ENCODE measurements at places on chromosomes 12 and 14.

DNA sequence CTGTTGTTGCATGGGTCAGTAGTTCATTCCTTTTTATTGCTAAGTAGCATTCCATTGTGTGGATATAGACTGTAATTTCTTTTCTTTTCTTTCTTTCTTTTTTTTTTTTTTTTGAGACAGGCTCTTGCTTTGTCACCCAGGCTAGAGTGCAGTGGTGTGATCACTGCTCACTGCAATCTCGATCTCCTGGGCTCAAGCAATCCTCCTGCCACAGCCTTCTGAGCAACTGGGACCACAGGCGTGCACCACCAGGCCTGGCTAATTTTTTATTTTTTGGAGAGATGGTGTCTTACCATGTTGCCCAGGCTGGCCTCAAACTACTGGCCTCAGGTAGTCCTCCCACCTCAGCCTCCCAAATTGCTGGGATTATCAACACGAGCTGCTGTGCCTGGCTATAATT is 5.2 kb downstream of the ATP6V0A2 start:
- no peak for DNase-seq

DNA sequence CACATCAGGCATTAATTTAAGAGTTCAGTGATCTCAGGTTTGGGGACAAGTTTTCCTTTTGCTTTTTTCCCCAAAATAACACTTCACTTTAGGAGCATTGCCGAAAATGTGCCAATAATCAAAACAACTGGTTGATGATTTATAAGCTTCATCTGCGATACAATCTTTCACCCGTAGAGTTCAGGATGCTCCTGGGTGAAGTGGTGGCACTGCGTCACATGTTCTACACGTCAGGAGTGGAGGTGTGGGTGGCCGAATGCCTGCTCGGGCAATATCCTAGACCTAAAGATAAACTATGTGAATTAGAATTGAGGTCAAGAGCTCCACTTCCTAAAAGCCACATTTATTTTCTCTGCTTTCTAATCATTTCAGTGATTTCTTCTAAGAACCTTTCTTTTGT is 70.9 kb upstream of the DICER1 start:
- DNase-seq, result no peak

DNA sequence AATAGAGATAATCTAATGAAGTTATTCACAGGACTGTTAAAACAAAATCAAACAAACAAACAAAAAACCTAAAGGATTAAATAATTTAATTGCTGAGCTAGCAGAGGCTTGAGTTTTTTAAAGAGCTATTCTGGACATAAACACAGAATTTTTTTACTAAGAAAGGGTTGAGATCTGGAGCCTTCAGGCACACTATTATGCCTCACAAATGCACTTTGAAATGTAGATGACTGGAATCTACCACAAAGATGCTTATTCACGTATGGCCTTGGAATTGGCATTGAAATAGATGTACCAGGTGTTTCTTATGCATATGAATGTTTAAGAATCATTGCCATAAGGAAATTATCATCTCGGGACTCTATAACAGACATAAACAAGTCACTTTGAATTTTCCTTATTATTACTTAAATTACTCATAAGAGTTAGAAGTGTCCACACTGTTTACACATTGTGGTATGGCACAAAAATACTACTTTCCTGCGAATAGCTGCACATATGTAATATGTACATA is 21.6 kb downstream of the PUS7L start:
- no peak for DNase-seq

DNA sequence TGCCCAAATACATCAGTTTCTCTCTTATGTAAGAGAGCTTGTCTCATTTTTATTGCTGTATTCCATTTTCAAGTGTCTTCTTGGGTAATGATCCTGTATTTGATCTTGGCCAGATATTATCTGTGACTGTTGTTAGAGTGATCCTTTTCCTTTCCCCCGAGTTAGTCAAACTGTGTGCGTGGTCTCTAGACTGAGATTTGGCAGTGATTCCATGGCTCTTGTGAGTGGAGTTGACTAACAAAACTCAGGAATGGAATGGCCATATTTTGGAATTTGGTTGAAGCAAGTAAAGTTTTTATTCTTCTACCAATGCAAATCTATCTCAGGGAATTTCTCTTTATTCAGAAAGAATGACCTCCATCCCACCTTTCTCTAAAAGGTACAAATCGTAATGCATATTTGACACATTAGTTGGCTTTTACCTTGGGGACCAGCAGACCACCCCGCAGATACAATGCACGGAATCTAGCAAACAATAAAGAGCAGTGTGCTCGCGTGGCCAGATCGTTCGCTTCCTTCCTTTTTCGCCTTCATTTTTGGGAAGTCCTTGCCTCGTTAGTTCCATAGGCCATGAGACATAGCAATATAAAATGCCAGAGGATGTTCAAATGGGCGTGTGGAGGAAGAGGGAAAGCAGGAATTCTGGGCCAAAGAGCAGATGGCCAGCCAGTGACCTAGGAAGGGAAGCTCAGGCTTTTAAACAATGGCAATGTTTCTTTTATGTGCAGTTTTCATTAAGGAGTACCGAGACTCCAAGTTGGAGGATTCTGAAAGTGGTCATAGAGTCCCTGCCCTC is 24.4 kb downstream of the ETV6 start:
- DNase-seq, result no peak

DNA sequence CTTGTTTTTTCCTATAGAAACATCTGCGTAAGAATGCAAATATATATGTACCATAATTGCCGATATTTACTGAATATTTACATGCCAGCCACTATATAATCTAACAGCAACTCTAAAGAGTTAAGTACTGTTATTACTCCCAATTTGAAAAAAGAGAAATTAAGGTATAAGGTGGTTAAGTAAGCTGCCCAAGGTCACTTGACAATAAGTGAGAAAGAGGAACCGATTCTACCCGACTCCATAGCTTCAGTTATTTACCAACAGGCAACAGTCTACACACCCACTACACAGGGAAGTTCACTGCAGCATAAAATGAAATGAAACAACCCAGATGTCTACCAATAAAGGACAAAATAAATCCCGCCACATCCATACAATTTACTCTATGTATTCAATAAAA is 1.1 kb downstream of the MIS18BP1 start:
- DNase-seq, result no peak

GRCh38 chr12:1044696-1045095 is 53.7 kb downstream of the ERC1 start:
- DNase-seq, result peak; percentile 2

DNA sequence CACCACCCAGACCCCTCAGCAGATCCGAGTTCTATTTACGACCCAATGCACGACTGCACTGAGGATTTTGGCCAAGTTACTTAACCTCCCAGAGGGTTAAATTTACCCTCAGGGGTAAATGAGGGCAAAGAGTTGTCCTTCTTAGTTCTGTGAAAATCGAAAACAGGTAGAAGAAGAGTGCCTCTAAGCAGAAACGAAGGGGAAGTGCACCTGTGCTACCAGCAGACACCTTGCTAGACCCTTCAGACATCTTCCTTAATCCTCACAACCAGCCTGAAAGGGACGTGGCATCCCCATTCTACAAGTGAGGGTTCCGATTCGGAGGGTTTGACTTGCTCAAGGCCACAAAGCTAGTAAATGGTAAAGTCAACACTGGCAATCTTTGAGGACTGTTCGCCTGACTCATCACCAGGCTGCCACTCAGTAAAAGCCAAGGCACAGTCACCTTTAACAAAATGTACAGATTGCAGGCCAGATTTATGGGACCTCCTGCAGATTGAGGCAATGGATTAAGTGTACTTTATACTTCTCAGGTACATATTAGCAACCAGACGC is 1.6 kb downstream of the GSG1 start:
- DNase-seq, result no peak

GRCh38 chr14:99788713-99789112 is 4.5 kb upstream of the EML1 start:
- no peak for DNase-seq

DNA sequence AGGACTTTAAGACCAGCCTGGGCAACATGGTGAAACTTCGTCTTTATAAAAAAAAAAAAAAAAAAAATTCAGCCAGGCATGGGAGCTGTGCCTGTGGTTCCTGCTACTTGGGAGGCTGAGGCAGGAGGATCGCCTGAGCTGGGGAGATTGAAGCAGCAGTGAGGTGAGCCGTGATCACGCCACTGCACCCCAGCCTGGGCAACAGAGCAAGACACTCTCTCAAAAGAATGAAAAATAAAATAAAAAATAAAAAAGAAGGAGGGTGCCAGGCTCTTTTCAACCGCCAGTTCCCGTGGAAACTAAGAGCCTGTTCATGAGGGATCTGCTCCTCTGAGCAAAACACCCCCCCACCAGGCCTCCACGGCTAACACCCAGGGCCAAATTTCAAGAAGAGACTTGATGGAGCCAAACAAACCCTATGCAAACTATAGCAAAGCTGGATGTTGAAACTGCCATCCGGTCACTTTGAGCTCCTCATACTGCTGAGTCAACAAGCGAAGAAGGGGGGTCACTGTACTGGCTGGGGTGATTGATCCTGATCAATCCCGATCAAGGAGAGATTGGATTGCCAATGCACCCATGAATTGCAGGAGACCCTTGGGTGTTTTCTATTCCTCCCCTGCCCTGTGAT is 23.4 kb downstream of the DLK1 start:
- DNase-seq, result no peak

DNA sequence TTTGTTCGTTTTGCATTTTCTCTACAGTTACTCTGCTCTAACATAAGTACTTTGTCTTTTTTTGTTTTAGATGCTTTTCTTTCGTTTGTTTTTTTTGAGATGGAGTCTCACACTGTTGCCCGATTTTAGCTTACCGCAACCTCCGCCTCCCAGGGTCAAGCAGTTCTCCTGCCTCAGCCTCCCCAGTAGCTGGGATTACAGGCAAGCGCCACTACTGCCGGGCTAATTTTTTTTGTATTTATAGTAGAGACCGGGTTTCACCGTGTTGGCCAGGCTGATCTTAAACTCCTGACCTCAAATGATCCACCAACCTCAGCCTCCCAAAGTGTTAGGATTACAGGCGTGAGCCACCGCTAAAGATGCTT is 2.7 kb downstream of the DIP2B start:
- DNase-seq, result no peak

DNA sequence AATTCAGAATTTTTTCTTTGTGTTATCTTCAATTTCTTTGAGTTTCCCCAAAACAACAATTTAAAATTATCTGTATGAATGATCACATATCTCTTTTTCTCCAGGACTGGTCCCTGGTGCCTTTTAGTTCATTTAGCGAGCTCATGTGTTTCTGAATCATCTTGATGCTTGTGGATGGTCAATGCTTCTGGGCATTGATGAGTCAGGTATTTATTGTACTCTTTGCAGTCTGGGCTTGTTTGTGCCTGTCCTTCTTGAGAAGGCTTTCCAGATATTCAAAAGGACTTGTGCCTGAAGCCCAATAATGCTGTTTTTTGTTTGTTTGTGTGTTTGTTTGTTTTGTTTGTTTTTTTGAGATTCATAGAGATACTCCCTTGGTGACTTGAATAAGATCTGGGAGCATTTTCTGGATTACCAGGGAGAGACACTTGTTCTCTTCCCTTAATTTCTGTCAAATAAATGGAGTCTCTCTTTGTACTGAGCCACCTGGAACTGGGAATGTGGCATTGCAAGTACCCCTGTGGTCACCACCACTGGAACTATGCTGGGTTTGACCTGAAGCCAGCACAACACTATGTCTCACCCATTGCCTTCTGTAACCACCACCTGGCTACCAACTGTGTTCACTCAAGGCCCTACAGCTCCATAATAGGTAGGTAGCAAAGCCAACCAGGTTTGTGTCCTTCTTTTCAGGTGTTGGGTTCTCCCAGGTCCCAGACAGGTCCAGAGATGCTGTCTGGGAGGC is 56.3 kb downstream of the SLC6A15 start:
- DNase-seq, result no peak

- DNase-seq, result no peak
Measured at GRCh38 chr12:58847901-58848600, 72.3 kb downstream of the LRIG3 start.
